Bronchus fibroblast of lung (primary cell): ENCODE measurements at places on chromosomes 16 and 17. TPM values are rescaled to one million over a fixed set of nuclear protein-coding genes. Genes with fewer than 3 reads are reported as not detected.

PYDC1 gene
- not detected in 2 replicates for total RNA-seq

CD300LB gene
- total RNA-seq, result not detected in 2 replicates

TMEM235 gene
- not detected in 2 replicates for total RNA-seq

RNF157 gene
- total RNA-seq, result 1.0 and 2.5 TPM in 2 replicates

ABCA8 gene
- 2.8 and 5.4 TPM in 2 replicates for total RNA-seq

CLEC18B gene
- total RNA-seq, result not detected in 2 replicates

IL34 gene
- 0.84 and 1.9 TPM in 2 replicates for total RNA-seq

TM4SF5 gene
- not detected in 2 replicates for total RNA-seq

TLCD3A gene
- 15.5 and 18.4 TPM in 2 replicates for total RNA-seq

KRT15 gene
- 0.45 and 0.67 TPM in 2 replicates for total RNA-seq

AXIN1 gene
- total RNA-seq, result 18.0 and 19.0 TPM in 2 replicates

SLC38A8 gene
- total RNA-seq, result not detected in 2 replicates

JPH3 gene
- under 0.01 and 0.17 TPM in 2 replicates for total RNA-seq

PRM2 gene
- not detected in 2 replicates for total RNA-seq

CDH13 gene
- total RNA-seq, result 31.3 and 34.8 TPM in 2 replicates

HS3ST6 gene
- not detected in 2 replicates for total RNA-seq

ANKS4B gene
- not detected in 2 replicates for total RNA-seq

OSGIN1 gene
- 0.67 and 1.2 TPM in 2 replicates for total RNA-seq

PRSS36 gene
- total RNA-seq, result under 0.01 and 0.30 TPM in 2 replicates

NRN1L gene
- total RNA-seq, result 0.30 and 0.50 TPM in 2 replicates

KRT28 gene
- not detected in 2 replicates for total RNA-seq

CSF3 gene
- 1.3 and 2.7 TPM in 2 replicates for total RNA-seq

NUTF2 gene
- total RNA-seq, result 154 and 200 TPM in 2 replicates

CCL16 gene
- not detected in 2 replicates for total RNA-seq
